Mesenchymal stem cell (in vitro differentiated cells and primary cell): ENCODE measurements at places on chromosomes 2 and 18.

DNA sequence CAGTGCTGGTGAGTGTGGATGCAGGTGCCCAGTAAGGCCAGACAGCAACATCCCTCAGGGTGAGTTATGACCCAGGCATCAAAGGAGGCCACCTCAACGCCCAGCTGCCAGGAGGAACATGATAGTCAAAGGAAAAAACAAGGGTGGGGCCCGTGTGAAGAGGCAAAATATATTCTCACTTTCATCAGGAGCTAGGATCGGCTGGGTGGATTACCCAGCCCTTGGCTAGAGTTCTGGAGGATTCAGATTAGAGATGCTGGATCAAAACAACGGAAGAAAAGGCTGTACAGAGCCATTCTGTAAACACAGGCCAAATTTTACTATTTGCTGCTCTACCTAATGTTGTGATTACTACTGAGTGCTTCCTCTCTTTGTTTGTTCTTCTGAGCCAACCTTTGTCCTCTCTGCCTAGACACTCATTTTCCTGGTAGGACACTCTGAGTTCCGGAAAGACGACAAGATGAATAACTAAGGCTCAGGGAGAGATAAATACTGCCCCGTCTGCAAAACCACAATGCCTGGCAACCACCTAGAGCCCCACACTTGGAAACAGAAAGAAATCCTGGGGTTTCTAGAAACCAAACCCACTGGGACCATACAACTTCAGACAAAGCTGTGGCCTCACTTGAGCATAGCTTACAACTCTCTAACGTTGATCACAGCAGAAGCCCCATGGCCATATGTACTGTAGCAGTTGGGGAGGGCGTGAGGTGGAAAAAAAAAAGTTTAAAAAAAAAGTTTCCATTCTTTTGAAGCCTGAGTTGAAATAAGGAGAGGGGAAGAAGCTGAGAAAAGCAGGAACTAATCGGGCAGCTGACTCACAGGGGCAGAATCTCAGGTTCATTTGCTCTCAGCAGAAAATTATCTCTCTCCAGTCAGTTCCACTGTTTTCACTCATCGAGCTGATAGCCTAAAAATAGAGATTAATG lies 17.8 kb upstream of the PMAIP1 start:
- peak; percentile 96 for DNase-seq

- no peak for DNase-seq
Observed at GRCh38 chr18:65477455-65477854, 273.4 kb upstream of the CDH7 start.

DNA sequence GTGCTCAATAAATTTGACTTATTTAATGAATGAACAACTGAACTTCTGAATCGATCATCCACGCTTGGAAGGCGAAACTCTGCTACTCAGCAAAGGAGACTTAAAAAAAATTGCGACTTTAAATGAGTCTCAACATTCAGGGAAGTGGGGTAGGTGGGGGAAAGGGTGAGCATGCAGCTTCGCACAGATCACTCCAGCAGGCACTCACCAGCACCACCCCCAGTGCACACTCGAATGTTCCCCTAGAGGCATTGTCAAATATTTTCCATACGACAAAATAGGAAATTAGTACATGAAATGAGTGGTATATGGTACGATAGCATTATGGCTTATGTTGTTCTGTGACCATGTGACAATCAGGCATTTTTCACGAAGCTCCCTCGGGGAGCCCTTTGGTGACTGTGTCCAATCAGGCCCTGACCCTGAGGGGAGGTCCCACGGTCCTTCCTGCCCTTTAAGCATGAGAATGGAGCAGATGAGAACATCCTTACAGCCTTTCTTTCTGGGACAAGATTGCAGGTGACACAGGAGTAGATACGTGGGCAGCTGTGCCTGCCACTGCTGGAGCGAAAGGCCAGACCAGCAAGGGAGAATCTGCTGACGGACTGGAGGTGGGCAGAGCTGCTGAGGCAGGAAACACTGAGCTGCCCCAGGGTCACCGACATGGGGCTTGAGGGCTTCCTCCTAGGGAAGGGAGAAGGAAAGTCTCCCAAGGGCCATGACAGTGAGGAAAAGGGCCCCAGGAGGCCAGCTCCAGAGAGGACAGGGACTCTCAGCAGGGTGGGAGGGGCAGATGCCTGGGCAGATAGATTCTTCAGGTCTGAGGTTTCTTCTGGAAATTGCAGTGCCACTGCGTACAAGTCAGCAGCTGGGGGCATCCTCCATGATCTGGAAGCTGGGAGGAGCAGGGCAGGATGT lies 101.3 kb upstream of the ID2 start:
- no peak for DNase-seq

DNA sequence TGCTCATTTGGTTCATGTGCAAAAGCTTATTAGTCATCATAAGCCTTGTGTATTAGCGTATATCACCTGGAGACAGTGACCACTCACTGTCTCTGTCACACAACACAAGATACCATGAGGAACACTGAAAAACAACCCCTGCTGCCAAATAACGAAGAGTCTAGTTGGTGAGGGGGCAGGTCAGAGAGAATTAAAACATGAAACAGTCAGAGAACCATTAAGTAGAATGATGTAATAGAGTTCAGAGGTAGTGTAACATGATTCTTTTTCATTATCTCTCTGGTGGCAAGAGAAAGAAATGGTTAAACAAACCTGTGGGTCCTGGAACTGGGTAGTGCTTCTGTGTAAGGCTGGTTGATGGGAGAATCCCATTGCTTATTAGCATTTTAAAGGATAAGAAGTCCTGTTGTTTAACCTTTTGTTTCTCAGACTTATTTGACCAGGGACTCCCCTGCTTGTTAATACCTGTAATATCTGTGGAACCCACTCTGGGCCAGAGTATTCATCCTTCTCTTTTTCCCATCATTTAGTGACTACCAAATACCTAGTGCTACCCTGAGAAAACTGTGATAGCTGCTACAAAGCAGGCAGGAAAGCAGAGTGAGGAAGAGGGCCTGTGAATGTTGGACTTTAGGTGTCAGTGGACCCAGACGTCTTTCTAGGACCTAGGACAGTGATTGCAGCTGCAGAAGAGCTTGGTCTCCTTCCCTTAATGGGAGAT lies 38.0 kb downstream of the PTRHD1 start:
- DNase-seq: no peak

DNA sequence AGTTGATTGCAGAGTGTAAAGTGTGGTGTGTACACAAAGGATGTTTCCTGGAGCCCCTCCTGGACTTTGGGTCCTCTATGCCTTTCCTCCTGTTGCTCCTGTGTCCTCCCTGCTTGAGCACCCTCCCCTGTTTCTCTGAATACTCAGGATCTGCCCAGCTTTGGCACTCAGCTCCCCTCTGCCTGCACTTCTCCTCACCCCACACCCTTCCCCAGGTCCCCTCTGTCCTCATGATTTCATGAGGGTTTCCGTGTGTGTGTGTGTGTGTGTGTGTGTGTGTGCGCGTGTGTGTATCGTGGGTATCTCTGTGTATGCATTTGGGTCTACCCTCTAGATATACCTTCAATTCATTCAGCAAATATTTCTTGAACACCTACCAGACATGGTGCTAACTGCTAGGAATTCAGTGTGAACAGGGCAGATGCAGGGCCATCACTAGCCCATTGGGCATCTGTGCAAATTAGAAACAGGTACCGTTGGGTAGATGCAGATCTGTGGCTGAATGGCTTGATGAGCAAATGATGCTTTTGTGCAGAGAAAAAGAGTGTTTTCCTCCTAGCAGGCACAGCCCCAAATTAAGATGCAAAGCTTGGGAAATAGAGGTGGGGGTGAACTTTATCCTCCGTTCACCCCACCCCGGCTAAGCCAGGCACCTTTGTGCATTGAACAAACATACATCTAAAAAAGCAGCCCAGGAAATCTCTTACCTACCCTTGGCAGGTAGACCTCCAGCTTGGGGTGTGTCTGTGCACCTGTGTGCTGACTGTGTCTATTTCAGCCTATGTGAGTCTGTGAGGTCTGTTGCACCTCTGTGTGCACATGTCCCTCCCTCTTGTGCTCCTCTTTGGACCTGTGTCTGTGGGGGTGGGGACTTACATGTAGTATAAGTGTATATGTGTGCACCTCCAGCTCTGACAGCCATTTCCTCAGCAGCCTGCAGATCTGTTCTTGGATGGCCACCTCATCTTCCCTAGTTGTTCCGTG lies 60.0 kb upstream of the EPAS1 start:
- no peak for DNase-seq

DNA sequence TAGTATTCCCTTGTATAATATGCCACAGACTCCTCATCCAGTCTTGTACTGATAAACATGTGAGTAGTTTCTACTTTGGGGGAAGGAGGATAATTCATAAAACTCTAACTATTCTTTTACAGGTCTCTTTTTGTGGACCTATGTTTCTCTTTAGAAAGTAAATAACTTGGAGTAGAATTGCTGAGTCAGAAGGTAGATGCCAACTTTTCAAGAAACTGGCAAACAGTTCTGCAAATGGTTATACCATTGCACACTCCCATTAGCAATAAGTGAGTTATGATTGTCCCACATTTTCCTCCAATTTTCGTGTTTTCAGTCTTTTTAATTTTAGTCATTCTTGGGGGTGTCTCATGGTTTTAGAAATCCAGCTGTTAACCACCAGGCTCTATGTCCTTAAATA lies 477.2 kb upstream of the LRRTM4 start:
- DNase-seq: no peak

- DNase-seq: no peak
Observed at GRCh38 chr2:238145851-238146250, 7.4 kb downstream of the KLHL30 start.

- no peak for DNase-seq
Observed at GRCh38 chr2:222734703-222735014, 63.2 kb downstream of the MOGAT1 start.

GRCh38 chr2:176639671-176640070 lies 370.4 kb downstream of the MTX2 start:
- DNase-seq: no peak

GRCh38 chr2:25313711-25314513 lies 27.8 kb downstream of the DNMT3A start:
- DNase-seq: no peak

DNA sequence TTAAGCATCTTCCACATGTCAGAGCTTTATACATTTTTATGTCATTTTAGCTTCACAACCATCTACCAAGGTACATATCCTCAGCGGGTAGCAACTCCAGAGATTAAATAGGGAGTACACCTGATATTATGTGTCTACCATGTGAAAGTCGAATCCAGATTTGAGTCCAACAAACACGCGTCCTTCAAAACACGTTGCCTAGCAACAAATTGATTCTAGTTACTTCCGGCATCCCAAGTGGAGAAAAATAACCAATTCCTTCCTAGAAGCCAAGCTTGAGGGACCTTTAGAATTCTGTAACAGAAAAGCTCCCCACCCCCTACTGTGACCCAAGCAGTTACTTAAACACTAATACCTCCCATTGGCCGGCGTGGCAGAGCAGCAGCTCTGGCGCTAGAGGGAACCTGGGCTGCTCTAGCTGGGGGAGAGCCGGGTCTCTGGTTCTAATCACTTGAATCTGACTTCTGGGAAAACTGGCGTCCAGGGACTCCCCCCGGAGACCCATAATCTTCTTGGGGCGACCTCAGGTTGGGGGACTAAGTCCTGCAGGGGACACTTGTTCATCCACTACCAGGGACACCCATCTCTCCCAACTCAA lies at the start of gene ERICH2:
TSS of gene ERICH2 (plus strand) at position 371 of the 598 bp plus-strand sequence. CDS start 304 bp downstream, outside the sequence.
- peak; percentile 72 for DNase-seq

DNA sequence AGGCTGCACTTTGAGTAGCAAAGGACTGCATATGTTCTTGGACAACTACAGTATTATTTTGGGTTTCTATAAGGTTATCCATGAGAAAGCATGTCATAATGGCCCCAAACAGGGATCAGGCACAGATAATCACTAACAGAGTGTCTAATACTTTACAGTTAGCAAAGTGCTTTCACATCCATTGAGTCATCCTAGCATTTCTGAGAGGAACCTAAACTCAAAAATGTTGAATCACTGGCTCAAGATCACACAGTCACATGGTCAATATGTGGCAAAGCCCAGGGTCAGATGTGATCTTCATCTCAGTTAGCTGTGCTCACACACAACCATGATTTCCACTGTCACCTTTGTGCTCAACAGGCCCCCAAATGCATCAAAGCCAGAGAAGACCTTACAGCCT lies 156.1 kb upstream of the VRK2 start:
- peak; percentile 47 for DNase-seq

GRCh38 chr2:178450524-178450773 lies 526 bp downstream of the PRKRA start:
- no peak for DNase-seq

- no peak for DNase-seq
Observed at GRCh38 chr2:95314964-95315611, 17.9 kb downstream of the KCNIP3 start.

GRCh38 chr2:43331422-43331821 lies 105.0 kb upstream of the ZFP36L2 start:
- DNase-seq: no peak

DNA sequence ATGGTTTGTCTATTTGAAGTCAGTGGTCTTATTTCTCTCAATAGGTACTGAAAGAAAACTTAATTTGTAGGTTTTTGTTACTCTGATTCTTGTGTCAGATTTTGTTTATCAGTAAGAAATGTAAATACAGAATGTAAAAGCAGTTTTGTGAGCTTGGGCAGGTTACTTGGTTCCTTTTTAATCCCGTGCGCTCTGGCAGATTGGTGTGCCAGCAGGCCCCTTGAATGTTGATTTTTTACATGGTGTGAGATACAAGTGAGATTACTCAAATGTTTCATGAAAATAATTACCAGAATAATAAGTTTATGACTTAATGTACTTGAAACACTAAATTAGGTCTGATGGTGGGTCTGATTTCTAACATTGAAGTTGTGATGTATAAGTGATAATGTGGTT lies 13.4 kb downstream of the HNRNPA3 start:
- no peak for DNase-seq

DNA sequence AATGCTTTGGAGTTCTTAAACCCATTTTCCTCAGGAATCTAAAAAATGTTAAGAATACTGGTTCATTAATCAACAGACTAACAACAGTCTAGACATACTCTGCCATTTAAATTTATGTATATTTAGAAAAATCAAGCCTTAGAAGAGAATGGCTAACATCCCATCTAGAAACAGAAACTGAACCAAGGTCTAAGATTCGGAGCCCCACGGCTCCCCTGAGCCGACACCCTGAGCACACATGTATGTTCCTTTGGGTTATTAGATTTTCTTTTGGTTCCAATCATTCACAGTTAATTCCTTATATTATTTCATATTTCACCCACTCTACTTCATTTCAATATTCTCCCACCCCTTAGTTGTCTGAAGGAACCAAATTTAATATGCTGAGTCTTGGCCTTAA lies 94.8 kb upstream of the HNRNPA3 start:
- DNase-seq: no peak

DNA sequence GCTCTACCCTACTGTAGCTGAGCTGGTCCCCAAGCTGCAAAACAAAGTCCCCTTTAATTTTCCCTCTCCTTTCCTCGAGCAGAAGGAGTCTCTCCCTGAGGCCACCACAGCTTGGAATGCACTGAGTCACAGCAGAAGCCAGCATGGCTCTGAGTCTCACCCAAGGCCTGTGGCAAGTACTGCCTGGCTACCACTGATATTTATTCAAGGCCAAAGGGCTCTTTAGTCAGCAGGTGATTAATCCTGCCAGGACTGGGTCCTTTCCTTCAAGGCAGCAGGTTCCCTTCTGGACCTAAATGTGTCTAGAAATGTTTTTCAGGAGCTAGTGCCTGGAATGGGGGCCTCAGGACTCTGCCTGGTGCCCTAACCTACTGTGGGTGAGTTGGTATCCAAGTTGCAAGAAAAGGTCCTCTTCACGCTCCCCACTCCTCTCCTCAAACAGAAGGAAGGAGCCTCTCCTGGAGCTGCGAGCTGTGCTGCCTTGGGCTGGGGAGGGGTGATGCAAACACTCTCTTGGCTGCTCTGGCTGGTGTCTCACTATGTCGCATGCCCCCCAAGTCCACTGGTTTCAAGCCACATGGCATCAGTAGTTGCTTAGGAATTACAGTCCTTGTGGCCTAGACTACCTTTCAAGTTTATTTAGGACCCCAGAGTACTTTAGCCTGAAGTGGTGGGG lies 53.4 kb downstream of the CD28 start:
- peak; percentile 81 for DNase-seq

- no peak for DNase-seq
Observed at GRCh38 chr2:80050246-80050645, 254.3 kb downstream of the LRRTM1 start.
